ENCODE measurements at places on chromosomes 2 and 18.

DNA sequence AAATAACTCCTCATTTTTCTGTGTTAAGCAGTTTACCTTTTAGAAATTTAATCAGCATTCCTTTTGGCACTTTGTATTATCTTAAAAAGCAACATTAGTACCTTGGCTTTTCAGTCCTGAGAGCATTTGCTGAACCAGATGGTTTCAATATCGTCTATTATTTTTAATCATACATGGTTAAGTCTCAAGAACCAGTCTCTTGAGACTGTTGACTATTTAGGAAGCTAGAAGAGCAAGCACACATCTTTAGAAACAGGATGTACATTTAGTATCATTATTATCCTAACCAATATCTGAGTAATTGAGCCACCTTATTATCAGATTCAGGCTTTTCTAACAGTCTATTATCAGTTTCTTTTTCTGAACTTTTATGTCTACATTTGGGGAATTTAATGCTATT lies 28.2 kb upstream of the ZEB2 start:
- no peak for DNase-seq

GRCh38 chr2:44889096-44889495 lies 52.4 kb upstream of the SIX3 start:
- no peak for DNase-seq

- DNase-seq, result no peak
Observed at GRCh38 chr18:73793386-73793785, 354.2 kb downstream of the FBXO15 start.

GRCh38 chr2:49306925-49307324 lies 152.6 kb upstream of the FSHR start:
- DNase-seq, result no peak

- no peak for DNase-seq
Observed at GRCh38 chr18:73948497-73948896, 199.1 kb downstream of the FBXO15 start.

GRCh38 chr2:33129263-33130053 lies 182.7 kb downstream of the LTBP1 start:
- DNase-seq, result no peak

All from inflammatory macrophage (primary cell).